ENCODE measurements at places on chromosomes 16 and 17.

- DNase-seq, result peak; percentile 30
Measured at GRCh38 chr16:49189286-49189685, 92.4 kb downstream of the CBLN1 start.

- DNase-seq, result no peak
Measured at GRCh38 chr16:4796982-4797804, 2.0 kb downstream of the SMIM22 start.

DNA sequence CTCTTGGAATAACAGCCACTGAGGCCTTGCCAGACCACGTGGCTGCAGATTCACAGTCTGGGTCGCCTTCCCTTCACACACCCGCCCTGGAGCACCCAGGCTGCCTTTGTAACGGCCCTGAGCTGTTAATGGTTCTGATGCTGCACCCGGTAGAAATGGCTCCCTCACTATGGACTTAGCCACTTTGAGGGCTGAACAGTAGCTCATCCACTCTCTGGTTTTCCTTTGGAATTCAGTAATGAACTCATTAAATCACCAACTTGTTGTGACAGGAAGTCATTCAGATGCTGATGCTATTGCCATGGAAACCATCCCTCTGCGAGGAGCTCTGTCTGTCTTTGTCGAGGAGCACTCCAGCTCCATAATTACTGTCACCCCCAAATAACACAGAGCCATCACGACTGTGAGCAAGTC is 59.2 kb downstream of the CDK5R1 start:
- peak; percentile 30 for DNase-seq

DNA sequence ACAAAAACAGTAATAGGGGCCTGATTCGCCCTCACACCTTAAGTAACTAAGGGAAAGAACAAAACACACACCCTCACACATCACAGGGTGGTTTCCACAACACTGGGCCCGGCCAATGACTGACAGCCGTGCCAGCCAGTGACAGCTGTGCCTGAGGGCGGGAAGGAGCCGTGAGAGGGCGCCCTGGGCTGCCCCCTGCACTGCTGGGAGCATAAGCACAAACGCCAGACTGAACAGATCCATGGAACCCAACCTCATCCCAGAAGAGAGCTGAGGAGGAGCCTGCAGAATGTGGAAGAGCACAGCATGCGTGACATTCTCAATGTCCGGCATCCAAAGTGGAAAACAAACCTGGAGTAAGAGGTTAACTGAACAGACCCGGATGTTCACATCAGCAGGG is 16.0 kb downstream of the CSNK1D start:
- DNase-seq, result peak; percentile 52

DNA sequence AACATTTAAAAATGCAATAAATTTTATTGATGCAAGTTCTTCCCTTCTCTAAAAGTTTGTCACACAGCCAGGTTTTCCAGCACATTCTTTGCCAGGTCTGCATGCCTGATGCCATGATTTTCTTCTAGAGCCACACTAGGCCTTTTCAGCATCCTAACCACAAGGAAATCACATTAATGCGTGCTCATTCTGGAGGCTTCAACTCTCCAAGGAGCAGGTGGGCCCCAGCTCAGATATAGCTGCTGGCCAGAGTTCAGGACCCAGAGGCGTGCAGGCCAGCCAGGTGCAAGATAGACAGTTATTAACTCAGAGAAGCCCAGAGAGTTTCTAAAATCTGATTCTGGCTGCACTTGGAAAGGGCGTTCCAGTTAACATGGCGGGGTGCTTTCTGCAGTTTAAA is 124.5 kb upstream of the MAF start:
- no peak for DNase-seq

- DNase-seq, result no peak
Measured at GRCh38 chr16:3889059-3889458, 8.5 kb upstream of the CREBBP start.

DNA sequence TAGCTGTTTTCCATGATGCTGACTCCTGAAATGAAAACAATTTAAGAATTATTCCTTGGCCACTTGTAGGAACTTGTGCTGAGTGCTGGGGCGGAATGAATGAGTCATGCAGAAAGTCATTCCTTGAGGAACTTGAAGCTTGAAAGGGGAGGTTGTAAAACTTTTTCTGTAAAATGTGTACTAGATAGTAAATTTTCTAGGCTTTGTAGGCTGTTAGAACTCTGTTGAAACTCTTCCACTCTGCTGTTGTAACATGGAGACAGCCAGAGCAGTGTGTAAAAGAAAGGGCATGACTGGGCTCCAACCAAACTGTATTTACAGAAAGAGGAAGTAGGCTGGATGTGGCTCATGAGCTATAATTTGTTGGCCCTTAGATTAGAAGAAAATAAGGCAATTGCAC is 46.1 kb downstream of the ABCA8 start:
- peak; percentile 94 for DNase-seq

GRCh38 chr17:70187383-70187782 is 18.1 kb downstream of the KCNJ2 start:
- peak; percentile 42 for DNase-seq

GRCh38 chr17:9971991-9972390 is 66.9 kb upstream of the RCVRN start:
- DNase-seq, result peak; percentile 76

DNA sequence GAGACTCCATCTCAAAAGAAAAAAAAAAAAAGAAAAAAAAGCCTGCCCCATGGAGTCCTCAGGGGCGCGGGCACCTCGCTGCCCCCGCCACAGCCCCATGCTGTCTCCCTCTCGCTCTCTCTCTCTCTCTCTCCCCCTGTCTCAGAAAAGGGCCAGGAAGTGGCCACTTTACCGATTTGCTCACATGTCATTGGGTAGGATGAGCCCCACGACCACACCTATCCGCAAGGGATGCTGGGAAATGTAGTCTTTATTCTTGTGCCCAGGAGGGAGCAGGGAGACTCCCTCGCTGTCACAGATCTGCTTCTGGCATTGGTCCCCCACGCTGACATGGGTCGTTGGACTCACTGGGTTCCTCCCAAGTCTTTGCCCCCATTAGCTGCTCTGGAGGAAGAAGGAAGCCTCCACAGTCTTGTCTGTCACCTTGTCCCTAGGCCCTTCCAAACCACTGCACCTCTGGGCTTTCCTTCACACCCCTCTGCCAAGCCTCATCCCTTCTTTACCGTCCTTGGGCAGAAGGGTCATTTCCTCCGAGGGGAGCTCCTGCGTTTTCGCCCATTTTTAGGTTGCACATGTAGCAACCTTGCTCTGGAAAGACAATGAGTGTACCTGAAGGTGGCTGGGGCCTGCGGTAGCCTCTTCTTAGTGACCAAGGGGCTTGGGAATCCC is 6.9 kb upstream of the GJD3 start:
- no peak for DNase-seq

DNA sequence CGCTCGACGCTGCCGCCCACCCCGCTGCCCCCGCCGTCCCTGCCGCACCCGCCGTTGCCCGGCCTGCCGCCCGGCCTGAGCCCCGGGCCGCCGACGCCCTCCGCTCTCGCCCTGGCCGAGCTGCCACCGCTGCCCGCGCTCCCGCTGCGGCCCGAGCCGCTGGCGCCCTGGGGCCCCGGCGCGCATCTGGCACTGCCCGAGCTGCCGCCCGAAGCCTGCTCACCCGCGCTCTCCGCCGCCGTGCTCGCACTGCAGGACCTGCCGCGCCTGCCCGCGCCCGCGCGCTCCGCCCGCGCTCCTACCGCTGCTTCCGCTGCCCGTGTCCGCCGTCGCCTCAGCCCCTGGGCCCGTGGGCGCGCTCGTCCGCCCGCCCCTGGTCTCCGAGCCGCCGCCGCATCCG is 8.4 kb upstream of the CLDN9 start:
- no peak for DNase-seq

GRCh38 chr17:39553341-39553945 is 54.3 kb downstream of the NEUROD2 start:
- peak; percentile 38 for DNase-seq

- DNase-seq, result peak; percentile 11
Measured at GRCh38 chr16:13961099-13961811, 41.3 kb downstream of the ERCC4 start.

GRCh38 chr17:57463103-57463885 is 207.0 kb downstream of the MSI2 start:
- peak; percentile 88 for DNase-seq

GRCh38 chr16:77790009-77790372 is 1.6 kb downstream of the VAT1L start:
- DNase-seq, result no peak

DNA sequence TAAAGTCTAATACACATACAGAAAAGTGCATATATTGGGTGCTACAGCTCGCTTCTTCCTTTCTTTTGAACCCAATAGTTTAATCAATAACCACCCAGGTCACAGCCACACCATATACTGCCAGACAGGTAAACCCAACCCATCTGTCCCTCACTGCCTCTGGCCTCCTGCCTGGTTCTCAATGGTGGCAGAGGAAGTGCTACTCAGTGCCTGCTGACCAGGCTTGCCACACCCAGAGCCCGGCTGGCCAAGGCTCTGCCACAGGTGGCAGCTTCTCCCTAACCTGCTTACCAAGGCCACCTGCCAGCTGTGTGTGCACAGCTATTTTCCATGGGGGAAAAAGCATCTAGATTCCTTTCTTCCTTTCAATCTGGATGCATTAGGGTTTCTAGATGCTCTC is 584 bp downstream of the PMP22 start:
- DNase-seq, result no peak

DNA sequence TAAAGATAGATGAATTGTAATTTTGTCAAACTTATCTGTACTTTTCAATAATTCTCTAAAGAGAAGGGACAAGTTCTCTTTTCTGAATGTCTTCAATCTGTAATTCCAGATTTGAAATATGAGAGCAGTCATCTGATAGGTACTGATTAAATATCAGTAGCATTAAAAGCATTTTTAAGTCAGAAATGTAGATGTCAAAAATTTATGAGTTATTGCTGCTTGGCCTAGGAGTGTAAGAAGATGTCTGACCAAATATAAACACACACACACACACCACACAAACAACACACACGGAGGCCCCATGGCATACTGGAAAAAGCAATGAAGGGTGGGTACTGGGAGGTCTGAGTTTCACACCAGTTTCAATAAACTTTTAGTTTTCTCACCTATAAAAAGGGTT is 2.4 kb upstream of the TOB1 start:
- no peak for DNase-seq

- no peak for DNase-seq
Measured at GRCh38 chr17:9024497-9024896, 3.2 kb downstream of the NTN1 start.

GRCh38 chr17:21214777-21215541 is 998 bp upstream of the TMEM11 start:
- peak; percentile 32 for DNase-seq

DNA sequence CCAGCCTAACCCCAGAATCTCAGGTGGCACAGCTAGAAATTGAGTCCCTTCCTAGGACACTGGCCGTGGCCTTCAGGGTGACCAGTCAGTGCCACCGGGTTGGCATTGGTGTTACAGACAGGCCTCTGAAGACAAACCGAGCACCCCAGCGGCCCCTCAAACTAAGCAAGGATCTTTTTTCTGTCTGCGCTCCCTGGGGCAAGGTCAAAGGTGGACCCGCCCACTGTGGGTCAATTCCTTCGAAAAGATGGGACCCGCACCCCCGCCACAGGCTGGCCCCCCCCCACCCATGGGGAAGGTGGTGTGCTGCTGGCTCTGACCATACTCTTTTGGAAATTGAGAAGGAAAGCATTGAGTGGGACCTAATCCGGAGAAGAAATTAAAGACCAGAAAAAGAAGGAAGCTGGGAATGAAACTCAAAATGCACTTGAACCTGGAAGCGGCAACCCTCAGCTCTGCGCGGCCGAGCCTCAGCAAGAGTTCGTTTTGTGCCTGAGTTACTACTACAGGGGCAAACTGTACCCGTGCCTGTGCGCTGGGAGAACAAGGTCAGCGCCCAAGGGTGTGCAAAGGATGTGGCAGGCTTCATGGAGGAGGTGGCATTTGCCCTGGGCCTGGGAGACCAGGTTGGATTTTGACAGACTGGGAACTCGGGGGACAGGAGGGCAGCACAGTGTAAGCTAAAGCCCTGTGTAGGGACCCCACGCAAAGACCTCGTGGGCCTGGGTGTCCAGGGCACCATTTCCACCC is 20.4 kb downstream of the TMC6 start:
- DNase-seq, result no peak

DNA sequence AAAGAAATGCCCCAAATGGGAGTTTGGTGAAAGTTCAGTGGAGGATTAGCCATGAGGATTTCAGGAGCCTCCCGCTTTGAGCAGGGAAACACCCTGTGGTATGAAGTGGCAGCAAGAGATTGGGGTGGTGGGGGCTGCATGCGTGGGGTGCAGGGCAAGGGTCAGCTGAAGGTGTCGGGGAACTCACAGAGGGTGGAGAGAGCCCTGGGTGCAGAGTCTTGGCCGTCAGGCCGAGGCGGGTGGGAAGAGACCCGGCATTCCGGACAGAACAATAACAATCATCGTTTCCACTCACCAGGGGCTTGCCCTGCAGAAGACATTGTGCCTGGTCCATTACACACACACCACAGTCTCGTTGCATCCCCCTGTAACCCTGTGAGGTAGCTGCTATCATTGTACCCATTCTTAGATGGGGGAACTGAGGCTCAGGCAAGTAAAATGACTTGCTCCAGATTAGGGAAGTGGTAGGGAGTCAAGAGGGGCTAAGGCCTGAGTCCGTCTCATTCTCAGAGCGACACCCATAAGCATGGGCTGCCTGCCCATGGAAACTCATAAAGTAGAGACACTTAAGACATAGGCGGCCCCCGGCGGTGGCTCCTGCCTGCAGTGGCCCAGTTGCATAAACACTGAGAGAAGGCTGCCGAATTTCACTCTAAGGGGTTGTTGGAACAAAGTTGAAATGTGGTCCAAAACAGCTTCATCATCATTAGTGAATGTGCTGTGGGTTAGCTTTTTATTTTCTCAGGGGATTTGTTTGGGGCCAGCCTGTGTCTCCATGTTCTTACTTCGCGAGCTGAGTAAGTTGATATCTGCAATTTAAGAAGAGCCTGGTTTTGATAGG is 93.3 kb downstream of the CMIP start:
- peak; percentile 84 for DNase-seq

DNA sequence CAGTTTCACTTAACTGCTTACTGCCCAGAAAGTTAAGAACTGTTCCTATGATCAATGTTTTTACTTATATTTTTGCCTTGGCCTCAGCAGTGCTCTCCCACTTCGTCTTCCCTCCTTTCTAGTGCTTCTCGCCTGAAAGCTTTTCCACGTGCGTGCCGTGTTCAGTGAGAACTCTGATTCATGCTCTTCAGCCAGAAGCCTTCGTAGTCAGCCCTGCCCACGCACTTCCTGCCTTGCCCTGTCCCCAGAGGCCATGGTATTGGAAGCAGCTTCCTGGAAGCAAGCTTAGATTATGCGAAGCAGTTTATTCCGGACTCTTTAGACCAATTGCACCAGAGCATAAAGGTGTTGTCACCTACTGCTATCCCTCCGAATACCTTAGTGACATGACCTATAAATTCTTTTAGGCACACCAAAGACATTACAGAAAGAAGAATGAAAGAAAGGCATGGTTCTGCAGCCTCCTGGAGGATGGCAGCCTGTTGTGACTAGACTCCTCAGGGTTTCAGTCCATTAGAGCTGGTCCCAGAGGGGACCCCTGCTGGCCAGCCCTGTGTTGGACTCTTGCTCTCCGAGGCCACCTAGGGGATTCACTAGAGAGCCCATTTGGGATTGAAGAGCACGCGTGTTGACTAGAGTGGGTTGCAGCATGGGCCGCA is 105.2 kb downstream of the RPTOR start:
- peak; percentile 88 for DNase-seq
